ENCODE measurements at places on chromosomes 6 and 20.
A peak's percentile ranks its signal among the peaks of the same experiment; 100 is the strongest.

GRCh38 chr20:9392892-9393857, 121.2 kb upstream of the LAMP5 start:
- no peak for DNase-seq

GRCh38 chr6:39102071-39102820, 12.7 kb downstream of the SAYSD1 start:
- DNase-seq, result no peak

GRCh38 chr20:31833130-31833930, 12.1 kb downstream of the FOXS1 start:
- peak; percentile 33 for DNase-seq

- DNase-seq, result no peak
Observed at GRCh38 chr6:117531809-117532725, 49.6 kb downstream of the DCBLD1 start.

- no peak for DNase-seq
Observed at GRCh38 chr20:53020376-53020775, 48.2 kb downstream of the TSHZ2 start.

- no peak for DNase-seq
Observed at GRCh38 chr6:138434096-138434495, 30.1 kb downstream of the HEBP2 start.

- no peak for DNase-seq
Observed at GRCh38 chr20:49685809-49686208, 27.9 kb downstream of the B4GALT5 start.

DNA sequence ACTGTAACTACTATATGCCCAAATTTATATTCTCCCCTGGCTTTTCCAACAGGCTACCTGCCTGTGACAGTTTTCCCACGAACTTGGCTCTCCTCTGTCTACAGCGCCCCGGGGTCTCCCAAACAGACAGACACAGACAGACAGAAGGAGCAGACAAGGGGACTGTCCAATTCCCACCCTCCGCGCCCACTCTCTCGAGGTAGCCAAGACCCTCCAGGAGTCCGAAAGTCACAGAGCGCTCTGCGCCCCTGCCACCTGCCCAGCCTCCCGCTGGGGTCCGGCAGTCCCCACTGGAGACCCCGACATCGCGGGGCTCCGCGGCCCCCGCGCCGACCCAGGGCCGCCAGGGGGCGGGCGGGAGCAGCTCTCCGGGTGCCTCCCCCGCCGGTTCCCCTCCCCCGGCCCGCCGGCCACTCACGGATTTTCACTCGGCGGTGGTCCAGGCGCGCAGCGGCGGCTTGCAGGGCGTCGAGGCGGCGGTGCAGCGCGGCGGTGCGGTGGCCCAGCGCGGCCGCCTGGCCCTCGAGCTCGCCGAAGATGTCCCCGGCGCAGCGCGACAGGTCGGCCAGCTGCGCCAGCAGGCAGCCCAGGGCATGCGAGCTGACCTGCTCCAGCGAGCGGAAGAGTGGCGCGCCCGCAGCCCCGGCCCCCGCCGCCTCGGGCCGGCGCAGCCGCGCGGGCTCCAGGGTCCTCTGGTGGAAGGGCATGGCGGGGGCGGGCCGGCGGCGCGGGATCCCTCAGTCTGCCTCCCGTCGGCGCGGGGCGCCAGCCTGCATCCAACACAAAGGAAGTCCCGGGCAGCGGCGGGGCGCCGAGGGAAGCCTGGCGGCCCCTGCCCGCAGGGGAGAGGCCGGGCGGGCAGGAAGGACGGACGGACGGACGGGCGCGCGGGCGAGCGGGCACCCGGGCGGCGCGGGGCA, 81.3 kb upstream of the CCDC28A start:
- peak; percentile 19 for DNase-seq

GRCh38 chr6:111988926-111989325, 65.0 kb upstream of the CCN6 start:
- no peak for DNase-seq

GRCh38 chr20:1272368-1273100, 6.4 kb downstream of the SNPH start:
- no peak for DNase-seq

DNA sequence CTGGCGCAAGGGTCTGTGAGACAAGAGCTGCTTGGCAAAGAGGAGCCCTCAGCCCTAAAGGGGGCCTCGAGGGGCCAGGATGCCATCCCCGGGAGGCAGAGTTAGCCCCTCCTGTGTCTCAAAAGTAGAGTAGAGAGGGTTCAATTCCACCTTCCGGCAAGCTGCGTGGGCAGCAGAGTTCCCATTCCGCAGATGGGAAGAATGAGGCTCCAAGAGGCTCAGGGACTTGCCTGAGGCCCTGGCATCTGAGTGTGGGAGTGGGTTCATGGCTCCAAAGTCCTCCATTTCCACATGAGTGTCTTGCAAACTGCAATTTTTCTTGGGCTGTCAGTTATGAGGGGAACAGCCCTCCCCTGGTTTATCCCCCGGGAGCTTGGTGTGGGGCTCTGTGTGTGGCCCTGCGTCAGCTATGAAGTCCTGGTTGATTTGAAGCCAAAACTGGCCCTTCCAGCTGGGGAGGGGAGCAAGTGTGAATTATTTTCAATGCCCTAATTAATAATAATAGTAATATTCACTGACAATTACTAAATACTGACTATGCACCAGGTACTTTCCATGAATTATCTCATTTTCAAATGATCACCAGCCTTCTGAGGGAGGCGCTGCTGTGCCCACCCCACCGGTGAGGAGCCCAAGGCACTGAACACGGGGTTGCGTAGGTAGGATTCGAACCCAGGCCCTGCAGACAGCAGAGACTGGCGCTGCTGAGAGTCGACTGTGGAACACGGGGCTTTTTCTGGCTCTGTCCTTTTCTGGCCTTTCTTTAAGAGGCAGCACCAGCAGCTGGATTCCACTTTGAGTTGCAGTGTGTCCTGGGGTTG, 153.0 kb upstream of the PTPN1 start:
- no peak for DNase-seq

- no peak for DNase-seq
Observed at GRCh38 chr6:132194529-132194928, 206.7 kb downstream of the MOXD1 start.

GRCh38 chr6:145036236-145036635, 699.1 kb downstream of the EPM2A start:
- no peak for DNase-seq

DNA sequence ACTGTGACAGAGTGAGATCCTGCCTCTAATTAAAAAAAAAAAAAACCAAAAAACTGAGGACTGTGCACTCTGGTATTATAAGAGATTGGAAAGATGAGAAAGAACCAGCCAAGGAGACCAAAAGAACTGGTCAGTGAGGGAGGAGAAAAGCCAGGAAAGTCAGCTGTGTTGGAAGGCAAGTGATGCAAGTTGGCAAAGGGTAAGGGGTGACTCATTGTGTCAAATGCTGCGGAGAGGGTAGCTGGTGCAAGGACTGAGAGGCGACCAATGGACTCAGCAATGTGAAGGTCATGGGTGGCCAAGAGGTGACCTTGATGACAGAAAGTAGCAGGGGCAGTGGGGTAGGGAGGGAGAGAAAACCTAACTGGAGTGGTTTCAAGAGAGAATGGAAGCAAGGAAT, 27.4 kb upstream of the LRRN4 start:
- DNase-seq, result no peak

DNA sequence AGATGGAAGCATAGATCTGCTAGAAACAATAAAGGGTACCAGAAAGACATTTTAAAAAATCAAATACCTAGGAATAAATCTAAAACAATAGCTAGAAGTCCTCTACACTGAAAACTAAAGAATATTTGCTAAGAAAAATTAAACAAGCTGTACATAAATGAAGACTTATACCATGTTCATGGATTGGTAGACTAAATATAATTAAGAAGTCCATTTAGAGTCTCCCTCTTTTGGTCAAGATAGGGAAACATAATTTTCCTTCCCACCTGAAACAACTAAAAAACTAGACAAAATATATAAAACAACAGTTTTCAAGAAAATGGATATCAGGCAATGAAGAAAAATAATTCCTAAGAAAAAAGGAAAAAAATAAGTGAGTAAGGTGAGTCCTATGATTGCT, 120.0 kb upstream of the TAB2 start:
- DNase-seq, result no peak

DNA sequence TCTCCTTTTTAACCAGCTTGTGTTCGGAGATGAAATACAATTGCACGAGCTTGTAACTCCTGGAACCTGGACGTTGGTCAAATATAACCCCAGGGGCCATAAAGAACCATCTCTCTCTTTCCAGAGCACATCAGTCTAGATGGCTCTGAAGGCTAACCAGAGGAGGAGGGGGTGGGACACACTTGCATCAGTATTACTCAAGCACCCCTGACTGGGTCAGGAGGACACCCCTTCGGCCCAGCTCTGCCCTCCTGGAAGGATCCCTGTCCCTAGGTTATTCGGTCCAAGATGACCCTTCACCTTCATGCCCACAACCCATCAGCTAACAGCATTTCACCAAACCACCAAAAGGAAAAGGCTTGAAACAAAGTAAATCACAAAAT, 67.1 kb downstream of the FYN start:
- DNase-seq, result no peak

- no peak for DNase-seq
Observed at GRCh38 chr6:146850238-146850896, 251.6 kb downstream of the ADGB start.

DNA sequence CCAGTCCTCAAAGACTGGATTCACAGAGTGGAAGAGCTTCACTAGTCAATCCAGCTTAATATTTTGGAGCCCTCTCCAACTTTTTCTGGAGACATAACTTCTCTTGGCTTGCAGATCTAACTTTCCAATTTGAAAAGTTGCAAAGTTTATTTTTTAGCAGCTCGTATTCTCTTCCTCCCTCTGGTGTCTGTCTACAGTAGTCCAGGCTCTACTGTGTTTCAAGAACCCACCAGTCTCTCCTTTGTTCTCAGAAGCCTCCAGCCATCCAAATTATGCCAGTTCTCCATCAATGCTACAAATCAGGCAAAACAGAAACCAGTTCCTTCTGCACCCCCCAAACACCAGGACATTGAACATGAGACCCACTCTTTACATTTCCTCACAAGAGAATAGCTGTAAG, 376.1 kb upstream of the OPRM1 start:
- DNase-seq, result no peak

DNA sequence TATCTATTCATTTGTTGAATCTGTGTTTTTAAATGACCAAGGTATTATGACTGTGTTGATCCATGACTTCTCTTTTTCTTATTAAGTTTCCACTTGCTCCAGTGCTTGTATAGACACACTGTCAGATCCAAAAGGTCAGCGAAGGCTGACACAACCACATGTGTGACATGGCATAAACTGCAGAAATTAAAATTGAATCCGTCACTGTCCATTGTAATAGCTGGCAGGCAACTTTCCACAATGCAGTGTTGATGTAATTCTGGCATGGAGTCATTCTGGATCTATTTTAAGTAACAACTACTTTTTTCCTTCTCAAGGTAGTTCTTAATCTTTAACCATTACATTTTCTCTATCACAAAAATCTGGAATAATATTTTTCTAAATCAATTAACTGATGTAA, 145.3 kb downstream of the AIG1 start:
- DNase-seq, result no peak

GRCh38 chr6:9690388-9690787, 724.5 kb downstream of the TFAP2A start:
- no peak for DNase-seq

- no peak for DNase-seq
Observed at GRCh38 chr6:154337406-154338005, 19.1 kb downstream of the IPCEF1 start.

DNA sequence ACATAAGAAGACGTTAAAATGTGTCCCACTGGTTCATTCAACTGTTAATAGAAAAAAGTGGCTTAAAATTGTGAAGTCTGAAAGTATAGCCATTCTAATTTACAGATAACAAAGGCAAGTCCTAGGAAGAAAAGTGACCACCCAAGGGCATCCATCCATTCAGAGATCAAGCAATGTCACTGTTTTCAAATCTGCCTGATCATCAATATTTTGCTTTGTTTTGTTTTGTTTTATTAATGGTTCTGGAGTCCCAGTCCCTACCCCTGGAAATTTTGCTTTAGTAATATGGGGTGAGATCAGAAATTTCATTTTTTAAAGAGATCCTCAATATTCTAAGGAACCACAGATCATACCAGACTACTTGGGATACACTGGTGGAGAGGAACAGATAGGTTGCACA, 17.3 kb downstream of the KIAA0408 start:
- DNase-seq, result no peak

GRCh38 chr6:169020821-169021220, 232.8 kb downstream of the THBS2 start:
- no peak for DNase-seq

DNA sequence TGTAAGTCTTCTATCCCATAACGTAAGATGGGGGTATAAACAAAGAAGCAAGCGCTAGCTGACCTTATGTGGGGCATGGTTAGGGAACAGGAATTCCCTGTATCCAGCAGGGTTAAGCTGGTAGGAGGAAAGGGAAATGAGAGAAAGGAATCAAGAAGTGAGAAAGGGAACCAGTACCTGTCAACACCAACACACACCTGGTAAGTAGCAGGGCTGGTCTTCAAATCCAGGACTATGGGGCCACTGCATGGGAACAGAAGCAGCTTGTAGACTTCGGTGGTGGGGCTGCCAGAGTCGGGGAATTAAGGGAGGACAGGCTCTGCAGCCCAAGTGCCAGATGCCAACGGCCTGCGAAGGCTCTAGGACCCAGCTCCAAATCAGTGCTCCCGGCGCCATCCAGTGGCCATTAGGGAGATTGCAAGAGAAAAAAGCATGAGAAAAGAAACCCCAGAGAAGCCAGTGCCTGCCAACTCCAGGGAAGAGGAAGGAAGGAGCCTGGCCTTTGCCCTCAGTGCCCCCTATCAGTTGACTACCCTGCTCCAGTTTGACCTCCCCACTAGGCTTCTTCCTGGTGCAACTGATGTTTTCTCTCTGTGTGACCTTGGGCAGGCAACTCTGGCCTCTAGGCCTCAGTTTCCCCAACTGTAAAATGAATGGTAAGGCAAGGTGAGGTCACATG, 15.8 kb upstream of the RBPJL start:
- peak; percentile 56 for DNase-seq

DNA sequence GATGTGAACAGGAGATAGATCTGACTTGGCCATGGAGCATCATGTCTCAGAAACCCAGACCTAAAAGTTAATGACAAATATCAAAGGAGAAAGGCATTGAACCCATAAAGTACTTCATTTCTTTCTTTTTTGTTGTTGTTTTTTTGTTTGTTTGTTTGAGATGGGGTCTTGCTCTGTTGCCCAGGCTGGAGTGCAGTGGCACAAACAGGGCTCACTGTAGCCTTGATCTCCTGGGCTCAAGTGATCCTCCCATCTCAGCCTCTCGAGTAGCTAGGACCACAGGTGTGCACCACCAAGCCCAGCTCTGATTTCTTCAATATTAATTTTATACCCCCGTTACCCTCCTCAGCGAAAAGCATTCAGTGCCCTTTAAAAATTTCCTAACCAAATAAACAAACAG, 45.8 kb downstream of the KIF16B start:
- DNase-seq, result no peak

GRCh38 chr6:44624226-44624625, 236.7 kb downstream of the CDC5L start:
- no peak for DNase-seq
